ENCODE measurements at places on chromosomes 13 and 19. TPM values are rescaled to one million over a fixed set of nuclear protein-coding genes. Genes with fewer than 3 reads are reported as not detected.

ZNF844 gene
- 8.2 TPM for total RNA-seq

MBNL2 gene
- 86.3 TPM for total RNA-seq

CNFN gene
- 1.2 TPM for total RNA-seq

DAND5 gene
- not detected for total RNA-seq

ADM5 gene
- total RNA-seq: 2.0 TPM

CYP2B6 gene
- 0.73 TPM for total RNA-seq

C5AR2 gene
- 3.4 TPM for total RNA-seq

CYSLTR2 gene
- total RNA-seq: 0.99 TPM

DNA sequence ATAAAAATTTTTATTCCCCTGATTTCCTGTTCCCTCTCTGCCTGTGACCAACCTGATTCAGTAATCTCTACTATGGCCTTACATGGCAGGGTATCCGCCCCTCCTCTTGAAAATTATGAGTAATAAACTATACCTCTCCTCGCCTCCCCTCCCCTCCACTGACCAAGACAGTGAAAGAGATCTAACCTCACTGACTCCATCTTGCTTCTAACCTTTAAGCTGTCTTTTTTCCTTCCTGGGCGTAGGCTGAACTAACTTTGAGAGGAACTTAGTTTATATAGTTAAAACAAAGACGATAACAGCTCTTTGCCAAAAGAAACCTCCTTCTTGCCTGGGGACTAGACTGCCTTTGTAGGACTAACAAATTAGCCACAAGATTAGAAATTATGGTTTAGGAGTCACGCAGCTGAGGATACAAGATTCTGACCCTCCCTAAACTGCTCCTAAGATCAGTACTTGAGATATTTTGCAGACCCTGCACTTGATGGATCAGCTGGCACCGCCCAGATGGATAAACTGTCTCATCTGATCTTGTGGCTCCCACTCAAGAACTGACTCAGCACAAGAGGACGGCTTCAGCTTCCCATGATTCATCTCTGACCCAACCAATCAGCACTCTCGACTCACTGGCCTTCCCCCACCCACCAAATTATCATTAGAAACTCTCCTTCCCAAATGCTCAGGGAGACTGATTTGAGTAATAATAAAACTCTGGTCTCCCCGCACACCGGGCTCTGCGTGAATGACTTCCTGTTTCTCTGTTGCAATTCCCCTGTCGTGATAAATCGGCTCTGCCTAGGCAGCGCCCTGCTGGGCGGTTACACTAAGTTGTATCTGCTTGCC is 187.1 kb downstream of the TDRD3 start:
- H3K36me3 ChIP-seq: no peaks in the 10 kb centered on the region
- no peaks in the 10 kb centered on the region for H3K27me3 ChIP-seq
- peak; percentile 36 for DNase-seq
- H3K4me1 ChIP-seq: no peaks in the 10 kb centered on the region

DNA sequence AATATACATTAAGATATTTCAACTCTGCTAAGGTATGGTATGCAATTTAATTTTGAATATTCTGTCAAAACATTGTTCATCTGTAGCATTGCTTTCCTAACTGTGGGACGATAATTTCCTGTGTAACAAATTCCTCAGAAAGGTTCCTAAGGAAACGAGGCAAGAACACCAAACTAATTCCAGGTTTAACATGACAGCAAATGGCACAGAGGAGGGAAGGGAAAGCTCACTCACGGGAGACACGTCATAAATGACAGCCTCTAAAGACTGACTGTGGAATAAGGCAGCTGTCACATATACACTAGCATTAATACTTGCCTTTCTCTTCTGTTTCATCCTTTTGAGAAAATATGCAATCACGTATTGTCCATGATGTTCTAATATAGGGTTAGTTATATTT is 380.6 kb downstream of the LIG4 start:
- H3K36me3 ChIP-seq: no peaks in the 10 kb centered on the region
- H3K27me3 ChIP-seq: no peaks in the 10 kb centered on the region
- no peak overlapping the region for H3K27ac ChIP-seq

DNA sequence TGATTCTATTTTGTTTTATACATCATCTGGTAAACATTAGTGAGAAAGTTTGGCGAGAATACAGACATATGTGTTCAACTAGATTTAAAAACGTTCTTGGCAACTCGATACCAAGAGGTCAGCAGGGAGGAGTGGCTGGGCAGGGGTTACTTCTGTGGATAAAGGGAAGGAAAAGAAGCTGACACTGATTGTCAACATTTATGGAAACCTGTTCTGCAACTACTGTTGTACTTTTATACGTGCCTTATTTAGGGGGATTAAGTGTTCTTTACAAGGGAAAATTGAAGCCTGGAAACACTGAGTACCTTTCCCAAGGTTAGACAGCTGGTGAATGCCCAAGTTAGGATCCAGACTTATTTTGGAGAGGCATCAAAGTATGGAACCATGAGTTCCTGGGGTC is 65.0 kb downstream of the MTUS2 start:
- no peaks in the 10 kb centered on the region for H3K36me3 ChIP-seq
- no peak for DNase-seq
- no peak overlapping the region for H3K27ac ChIP-seq
- no peaks in the 10 kb centered on the region for H3K4me1 ChIP-seq

GRCh38 chr13:41254902-41255301 is 8.5 kb downstream of the MTRF1 start:
- no peaks in the 10 kb centered on the region for H3K4me1 ChIP-seq
- peaks cover 47% of the 10 kb centered on the region for H3K36me3 ChIP-seq
- no peaks in the 10 kb centered on the region for H3K27me3 ChIP-seq

- H3K4me3 ChIP-seq: no peak overlapping the region
- DNase-seq: no peak
Measured at GRCh38 chr13:23777575-23777870, 111.7 kb downstream of the MIPEP start.

Data from left lung (tissue), 14 donors.